Activated T-cell treated with anti-CD3 and anti-CD28 coated beads, Interleukin-2, amount 50 U/mL, for 24 hours (primary cell): ENCODE measurements at places on chromosomes 4 and X.

DNA sequence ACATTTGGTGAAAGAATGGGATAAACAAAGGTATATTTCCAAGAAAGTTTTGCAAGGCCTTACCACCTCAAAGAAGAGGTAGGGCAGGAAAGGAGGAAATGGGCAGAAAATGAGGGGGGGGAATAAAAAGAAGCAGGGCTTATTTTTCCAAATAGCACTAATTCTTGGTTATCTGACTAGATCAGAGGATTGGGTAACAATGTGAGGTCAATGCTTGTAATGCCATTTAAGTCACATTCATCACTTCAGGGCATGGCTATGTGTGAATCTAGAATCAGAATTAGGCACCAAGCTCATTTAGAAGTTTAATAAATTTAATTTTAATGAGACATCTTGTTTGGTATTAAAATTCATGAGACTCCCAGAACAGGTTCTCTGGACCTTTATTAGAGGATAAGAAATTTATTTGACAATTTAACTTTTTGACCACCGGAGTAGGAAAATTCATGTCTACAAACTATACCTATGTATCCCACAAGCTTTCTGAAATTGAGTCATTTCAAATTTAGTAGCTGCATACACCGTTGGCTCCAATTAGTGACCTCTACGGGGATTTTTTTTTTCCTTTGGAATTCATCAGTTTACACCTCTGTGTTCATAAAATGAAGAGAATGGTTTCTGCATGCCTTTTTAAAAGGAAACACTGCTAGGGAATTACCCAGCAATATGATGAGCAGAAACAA lies 1.4 kb upstream of the STS start:
- no peak for DNase-seq

DNA sequence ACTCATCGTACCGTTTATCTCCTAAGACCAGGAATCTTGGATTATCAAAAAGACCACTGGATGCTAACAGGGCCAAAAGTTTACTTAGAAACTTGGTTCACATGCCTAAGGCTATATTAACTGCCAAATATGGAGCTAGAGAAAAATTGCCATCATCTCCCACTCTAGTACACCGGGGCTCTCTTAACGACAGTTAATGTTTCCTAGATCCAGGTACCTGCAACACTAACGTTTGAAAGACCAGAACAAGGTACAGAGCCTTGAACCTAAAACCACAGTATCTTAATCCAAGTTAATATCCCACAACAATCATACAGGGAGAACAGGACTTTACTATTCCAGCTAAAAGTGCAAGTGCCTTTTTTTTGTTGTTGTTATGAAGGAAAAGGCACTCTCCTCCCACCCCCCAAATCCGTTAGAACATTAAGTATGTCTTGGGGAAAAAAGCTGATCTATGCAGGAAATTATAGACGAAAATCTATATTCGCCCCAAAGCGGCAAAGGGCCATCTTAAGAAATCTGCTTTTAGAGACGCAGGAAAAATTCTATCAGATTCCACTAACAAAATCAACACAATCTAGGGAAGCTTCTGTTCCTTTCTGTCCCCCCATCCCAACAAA lies 1.3 kb downstream of the G3BP2 start:
- no peak for DNase-seq

DNA sequence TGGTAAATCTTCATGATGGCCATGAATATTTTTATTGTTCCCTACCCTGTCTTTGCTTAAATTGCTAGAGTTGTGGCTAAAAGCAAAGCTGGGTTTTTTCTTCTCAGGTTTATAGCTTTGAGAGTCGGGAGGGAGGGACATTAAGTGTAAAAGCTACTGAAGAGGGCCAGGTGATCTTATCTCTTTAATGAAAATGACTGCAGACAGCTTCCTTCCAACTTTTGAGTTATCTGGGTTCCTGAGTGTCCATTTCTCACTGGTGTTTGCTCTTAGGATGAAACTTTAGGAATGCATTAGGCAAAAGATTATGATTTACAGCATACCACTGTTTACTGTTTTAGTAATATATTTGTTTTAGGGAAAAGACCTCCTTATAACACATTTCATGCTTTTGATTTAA lies 187.7 kb downstream of the SHROOM3 start:
- DNase-seq = no peak

- peak; percentile 80 for DNase-seq
These were observed 32.0 kb downstream of the CTBP1 start for GRCh38 chr4:1216869-1217294.
